ENCODE measurements at places on chromosomes 5 and 9.

GRCh38 chr5:62326302-62326701 is 20.3 kb downstream of the KIF2A start:
- no peak for DNase-seq

GRCh38 chr5:68950930-68951329 is 142.9 kb upstream of the SLC30A5 start:
- DNase-seq: no peak

DNA sequence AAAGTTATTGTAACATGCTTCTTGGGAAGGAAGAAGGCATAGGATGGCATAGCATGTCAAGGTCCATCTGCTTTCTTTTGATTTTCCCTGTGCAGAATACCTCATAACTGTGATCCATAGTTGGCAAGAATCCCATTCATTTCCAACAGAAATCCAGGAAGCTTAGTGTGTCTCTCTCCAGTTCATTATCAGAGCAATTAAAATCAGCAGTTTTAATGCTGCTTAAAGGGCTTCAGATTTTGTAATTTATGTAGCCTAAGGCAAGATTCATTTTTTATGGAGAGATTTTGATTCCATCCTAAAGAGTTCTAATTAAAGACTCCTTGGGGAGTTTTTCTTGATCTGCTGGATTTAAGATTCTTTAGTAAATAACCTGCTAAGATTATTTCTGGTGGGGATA is 560.1 kb downstream of the PDE4D start:
- no peak for DNase-seq

- no peak for DNase-seq
Observed at GRCh38 chr9:818958-819357, 22.5 kb upstream of the DMRT1 start.

GRCh38 chr5:110561510-110561909 is 165.0 kb downstream of the TMEM232 start:
- no peak for DNase-seq

GRCh38 chr5:95778713-95779436 is 43.7 kb downstream of the GLRX start:
- no peak for DNase-seq

GRCh38 chr5:12320331-12320730 is 416.1 kb upstream of the CTNND2 start:
- no peak for DNase-seq

DNA sequence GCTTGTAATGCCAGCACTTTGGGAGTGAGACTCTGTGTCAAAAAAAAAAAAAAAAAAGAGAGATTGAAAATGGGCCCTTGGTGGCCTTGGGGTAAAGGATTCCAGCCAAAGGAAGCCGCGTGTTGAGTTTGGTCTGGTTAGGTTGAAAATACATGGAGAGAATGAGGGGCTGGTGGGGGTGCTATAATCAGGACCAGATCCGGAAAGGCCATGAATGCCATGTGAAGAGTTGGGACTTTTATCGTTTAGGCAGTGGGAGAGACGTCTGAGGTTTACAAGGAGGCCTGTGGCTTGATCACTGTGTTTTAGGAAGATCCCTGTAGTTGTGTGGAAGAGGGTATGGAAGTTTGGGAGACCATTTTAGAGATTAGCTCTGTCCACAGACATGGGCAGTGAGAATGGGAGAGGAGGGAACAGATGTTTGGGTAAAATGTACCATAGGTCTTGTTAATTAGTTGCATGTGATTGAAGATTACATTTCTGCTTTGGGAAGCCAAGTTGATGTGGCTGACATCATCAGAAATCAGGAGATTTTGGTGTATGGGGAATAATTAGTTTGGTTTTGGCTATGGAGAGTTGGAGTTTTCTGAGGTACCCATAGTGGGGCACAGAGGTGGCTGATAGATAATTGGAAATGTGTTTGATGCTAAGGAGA is 3.5 kb downstream of the MSANTD3 start:
- no peak for DNase-seq

- no peak for DNase-seq
Observed at GRCh38 chr5:8396246-8396645, 527.3 kb downstream of the MTRR start.

DNA sequence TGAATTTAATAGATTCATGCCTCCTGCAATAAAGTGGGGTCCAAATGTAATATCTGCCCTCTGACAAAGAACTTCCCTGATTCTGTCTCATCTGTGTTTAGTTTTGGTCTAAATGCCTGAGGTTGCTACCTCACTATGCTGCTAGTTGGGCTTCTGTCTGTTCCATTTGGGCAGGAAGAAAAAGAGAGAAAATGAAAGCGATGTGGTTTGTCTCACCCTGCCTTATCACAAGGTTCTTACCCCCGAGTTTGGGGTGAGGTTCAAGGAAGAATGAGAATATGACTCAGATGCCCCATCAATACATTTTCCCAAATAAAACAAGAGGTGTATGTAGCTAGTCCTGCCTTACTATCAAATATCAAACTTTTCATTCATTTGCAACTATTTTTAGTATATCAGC is 132.1 kb upstream of the MTAP start:
- no peak for DNase-seq

DNA sequence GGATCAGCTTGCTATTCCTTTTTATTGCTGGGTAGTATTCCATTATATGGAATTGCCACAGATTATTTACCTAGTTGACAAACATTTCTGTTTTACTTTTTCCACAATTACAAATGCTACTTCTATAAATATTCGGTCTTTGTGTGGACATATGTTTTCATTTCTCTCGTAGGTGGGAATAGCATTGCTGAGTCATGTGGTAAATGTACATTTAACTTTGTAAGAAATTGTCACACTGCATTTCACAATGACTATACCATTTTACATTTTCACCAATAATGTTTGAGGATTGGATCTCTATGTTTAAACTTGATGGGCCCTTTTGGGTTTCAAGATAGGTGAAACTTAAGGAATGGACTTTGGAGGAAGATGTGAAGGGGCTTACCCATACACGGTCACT is 19.7 kb downstream of the RAI14 start:
- no peak for DNase-seq

DNA sequence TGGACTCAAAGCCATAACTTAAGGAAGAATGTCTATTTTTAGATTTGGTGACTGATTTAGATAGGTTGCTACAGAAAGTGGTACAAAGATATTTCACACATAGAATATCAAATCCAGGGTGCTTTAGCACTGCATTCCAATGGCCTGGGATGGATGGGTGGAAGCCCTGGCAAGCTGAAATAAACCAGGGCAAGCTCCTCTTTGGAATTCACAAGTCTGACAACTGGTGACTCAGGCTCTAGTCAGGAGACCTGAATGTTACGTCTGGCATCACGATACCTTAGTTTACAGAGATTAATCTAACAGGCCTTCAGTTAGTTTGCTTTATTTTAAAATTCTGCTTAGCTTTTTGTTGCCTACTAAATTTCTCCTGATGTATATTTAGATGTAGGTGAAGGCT is 144.0 kb downstream of the TMC1 start:
- DNase-seq: no peak

Data from HT-29 (cell line).